ENCODE measurements at places on chromosomes 3 and 15.

GRCh38 chr3:119342176-119342575 is 48.0 kb downstream of the ARHGAP31 start:
- no peak for DNase-seq

DNA sequence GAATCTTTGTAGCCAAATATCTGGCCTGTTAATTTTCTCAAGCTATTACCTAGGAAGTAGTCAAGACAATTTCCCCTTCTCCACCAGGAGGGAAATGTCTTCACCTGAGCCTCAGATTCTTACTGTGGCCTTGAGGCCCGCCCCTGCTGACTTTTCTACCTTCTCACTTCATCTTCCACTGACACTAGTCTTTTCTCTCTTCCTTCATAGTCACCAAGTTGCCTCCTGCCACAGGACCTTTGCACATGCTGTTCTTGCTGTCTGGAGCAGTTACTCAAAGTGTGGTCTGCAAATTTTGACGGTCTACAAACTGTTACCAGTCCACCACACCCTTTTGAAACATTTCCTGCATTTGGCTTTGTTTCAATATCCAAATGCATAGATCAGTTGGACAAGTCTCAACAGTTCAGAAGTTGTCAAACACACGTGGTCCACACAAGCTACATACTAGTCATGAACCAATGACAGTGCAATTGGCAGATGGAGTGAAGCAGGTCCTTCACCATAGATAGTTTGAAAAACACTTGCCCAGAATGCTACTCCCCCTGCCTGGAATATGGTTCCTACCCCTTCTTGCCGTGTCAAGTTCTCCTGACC is 100.5 kb downstream of the OSBPL10 start:
- DNase-seq = no peak

DNA sequence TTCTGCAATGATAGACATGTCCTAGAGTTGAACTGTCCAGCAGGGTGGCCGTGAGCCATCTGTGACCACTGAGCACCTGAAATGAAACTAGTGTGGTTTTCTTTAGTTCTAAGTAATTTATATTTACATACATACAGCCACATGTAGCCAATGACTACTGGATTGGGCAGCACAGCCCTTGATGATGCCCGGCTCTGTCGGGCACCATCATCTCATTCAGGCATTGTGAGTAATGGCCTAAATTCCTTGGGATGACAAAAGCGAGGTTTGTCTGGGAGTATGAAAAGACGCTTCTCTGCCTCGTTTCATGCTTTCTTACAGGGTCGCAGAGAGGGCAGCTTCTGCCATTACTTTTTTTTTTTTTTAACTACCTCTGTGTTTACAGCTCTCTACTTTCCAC is 251.9 kb upstream of the HES1 start:
- no peak for DNase-seq

- no peak for DNase-seq
Measured at GRCh38 chr3:97838393-97838792, 16.6 kb downstream of the CRYBG3 start.

- DNase-seq = no peak
Measured at GRCh38 chr3:123722021-123722420, 137.2 kb upstream of the HACD2 start.

GRCh38 chr3:71305231-71306206 is 278.0 kb downstream of the FOXP1 start:
- DNase-seq = no peak

- DNase-seq = no peak
Measured at GRCh38 chr3:78221300-78221699, 1181.4 kb downstream of the ROBO2 start.

All from LoVo (cell line).